ENCODE measurements at places on chromosomes 2 and 18. TPM values are rescaled to one million over a fixed set of nuclear protein-coding genes. Genes with fewer than 3 reads are reported as not detected.

GRCh38 chr2:176174382-176174823, 14.1 kb upstream of the HOXD1 start:
- DNase-seq, result no peak

- no peak for DNase-seq
Observed at GRCh38 chr2:43609290-43609918, 13.6 kb upstream of the THADA start.

The SNORC gene
- 2.0 TPM for total RNA-seq

DNA sequence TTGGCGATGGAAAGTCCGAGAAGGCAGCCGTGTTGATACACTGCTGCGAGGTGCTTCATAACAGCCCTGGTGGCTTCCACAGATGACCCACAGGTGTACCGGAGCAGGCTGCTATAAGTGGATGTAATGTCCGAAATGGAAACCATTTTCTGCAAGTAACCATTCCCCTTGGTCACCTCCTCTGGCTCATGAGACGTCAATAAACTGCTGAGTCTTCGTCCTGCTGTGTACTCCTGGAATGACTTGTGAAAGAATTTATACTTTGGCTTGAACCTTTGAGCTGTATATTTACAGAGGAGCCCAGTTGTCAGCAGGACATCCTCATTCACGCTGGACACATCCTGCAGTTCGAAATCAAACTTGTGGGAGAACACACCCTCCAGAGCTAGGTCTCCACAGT, 14.4 kb downstream of the NLRC4 start:
- no peak for DNase-seq

DNA sequence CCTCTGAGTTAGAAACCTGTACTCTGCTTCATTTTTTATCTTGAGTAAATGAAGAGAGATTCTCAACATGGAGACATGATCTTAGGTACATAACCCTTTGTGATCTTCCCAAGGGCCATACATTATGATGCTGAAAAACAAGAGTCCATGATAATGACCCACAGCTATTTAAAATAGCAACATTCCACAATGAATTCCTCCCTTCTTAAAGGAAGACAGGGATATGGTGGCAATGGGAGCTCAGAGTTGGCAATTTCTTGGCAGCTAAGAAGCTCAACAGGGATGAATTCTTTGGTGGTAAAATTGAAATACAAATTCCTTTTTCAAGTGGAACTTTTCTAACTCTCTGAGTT, 638.5 kb downstream of the CNTNAP5 start:
- DNase-seq, result no peak

The CRYGC gene
- not detected for total RNA-seq

DNA sequence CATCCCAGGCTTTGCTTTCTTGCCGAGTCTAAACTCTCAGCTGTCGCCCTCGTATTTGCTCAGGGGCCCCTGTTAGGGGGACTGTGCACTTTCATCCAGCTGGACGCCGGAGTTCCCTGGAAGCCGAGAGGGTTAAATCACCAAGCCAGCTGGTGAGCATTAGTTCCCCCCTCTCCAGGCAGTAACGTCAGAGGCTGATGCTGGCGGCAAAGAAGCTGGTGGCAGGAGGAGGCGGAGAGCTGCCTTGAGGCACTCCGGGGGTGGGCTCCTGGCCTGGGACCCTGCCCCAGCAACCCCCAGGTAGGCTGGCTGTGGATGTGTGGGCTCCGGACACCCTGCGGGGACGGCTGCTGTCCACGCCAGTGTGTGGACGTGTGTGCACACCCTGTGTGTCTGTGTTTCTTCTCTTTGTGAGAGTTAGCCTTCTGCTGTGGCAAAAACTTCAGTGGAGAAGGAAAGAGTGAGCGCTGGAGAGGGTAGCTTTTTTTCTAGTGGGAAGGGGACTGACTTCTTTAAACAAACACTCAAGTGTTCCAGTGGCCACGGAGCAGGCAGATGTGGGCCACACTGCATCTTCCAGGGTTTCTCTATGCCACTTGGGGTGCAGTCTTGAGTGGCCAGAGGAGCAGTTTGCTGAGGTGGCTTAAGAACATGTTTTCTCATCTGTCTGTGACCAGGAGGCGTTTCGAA, 84.7 kb downstream of the GLI2 start:
- no peak for DNase-seq

The PRKAG3 gene
- not detected for total RNA-seq

The KIF5C gene
- total RNA-seq, result 2.9 TPM

DNA sequence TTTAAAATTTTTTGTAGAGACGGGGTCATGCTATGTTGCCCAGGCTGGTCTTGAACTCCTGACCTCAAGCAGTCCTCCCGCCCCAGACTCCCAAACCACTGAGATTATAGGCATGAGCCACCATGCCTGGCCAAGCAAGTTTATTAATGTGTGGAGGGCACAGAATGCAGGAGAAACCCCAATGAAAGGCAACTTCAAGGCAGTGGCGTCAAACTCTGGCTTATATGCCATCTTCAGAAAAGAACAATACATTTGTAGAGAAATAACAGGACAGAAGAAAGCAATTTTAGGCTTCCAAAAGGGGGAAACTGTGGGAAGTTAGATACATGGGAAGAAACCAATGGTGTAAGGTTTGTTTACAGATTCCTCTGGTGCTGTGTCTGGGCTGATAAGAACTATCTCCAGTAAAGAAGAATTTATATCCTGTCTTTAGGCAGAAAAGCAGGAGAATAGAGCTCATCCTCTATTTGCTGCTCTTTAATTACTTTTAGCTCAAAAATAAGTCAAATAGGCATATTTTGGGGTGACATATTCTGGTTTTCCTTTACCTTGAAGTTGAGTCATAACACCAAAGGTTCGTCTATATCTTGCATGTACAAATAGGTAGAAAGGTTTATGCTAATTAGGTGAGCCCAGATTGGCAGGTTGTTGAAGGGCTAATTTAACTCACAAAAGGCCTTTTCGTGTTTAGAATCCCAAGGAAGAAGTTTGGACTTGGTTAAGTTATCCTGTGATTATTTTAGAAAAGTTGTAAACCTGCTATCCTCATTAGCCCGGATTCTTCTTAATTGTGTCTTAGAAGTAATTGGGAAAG, 26.0 kb upstream of the TMEM214 start:
- DNase-seq, result no peak

The GRHL1 gene
- total RNA-seq, result 2.9 TPM

DNA sequence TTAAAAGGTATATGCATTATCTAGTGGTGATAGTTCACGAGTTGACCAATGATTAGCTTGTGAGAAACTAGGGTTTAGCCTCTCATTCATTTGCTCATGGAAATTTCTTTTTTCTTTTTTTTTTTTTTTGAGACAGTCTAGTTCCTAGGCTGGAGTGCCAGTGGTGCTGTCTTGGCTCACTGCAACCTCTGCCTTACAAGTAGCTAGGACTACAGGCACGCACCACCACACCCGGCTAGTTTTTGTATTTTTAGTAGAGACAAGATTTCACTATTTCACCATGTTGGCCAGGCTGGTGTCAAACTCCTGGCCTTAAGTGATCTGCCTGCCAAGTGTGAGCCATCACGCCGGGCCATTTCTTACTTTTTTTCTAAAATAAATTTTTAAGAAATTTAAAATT, 14.0 kb downstream of the KDM3A start:
- no peak for DNase-seq

GRCh38 chr2:143685421-143686078, 556.3 kb downstream of the ARHGAP15 start:
- DNase-seq, result no peak

The ANKRD36B gene
- total RNA-seq, result 25.7 TPM

The DSEL gene
- 9.2 TPM for total RNA-seq

DNA sequence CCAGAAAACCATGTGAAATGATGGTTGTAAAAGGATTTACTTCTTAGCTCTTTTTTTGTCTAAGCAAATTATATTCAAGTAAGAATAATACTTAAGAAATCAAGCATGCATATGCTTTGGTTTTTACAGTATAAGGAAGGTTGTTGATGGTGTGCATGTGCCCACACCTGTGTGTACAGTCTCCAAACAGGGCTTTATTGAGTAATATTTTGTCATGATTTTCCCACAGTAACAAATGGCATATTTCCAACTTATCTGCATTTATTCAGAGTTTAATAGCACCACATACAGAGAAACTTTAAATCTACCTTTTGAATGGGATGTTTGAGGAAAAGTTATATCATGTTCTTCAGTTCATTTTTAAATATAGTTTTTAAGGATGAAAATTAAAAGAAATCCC, 76.5 kb upstream of the DSG1 start:
- no peak for DNase-seq

Data from esophagus muscularis mucosa (tissue), 4 donors.